NCI-H1105 treated with DMSO at 0.1 percent for 48 hours (cell line): ENCODE measurements at places on chromosomes 13 and 19.

- DNase-seq, result peak; percentile 29
These were observed 24.1 kb downstream of the SLC25A30 start for GRCh38 chr13:45393941-45394570.

DNA sequence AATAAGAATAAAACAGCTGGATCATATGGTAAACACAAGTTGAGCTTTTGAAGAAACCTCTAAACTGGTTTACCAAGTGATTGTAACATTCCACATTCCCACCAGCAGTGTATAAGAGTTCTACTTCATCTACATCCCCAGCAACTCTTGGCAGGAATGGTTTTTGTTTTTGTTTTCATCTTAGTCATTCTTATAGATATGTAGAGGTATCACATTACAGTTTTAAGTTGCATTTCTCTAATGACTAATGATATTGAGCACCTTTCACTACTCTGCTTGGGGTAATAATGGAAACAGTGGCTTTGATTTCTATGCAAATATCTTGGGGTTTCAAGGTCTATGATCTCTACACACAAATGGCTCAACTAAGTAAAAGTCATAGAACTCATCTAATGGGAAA lies 614.5 kb downstream of the TBC1D4 start:
- no peak for DNase-seq

- DNase-seq, result peak; percentile 61
These were observed 82.9 kb upstream of the CACNA1A start for GRCh38 chr19:13588957-13589833.

DNA sequence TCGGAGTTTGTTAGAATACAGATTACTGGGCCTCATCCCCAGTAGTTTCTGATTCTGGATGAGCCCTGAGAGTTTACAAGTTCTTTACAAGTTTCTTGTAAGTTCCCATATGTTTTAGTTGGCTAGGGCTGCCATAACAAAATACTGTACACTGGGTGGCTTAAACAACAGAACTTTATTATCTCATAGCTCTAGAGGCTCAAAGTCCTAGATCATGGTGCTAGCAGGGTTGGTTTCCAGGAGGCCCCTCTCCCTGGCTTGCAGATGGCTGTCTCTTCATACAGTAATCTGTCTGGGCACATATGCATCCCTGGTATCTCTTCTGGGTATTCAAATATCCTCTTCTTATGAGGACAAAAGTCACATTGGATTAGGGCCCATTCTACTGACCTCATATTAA lies 167.2 kb downstream of the KLF5 start:
- DNase-seq, result no peak
